ENCODE measurements at places on chromosomes 5 and 9.

- DNase-seq: no peak
Measured at GRCh38 chr5:119816055-119816454, 186.7 kb downstream of the FAM170A start.

DNA sequence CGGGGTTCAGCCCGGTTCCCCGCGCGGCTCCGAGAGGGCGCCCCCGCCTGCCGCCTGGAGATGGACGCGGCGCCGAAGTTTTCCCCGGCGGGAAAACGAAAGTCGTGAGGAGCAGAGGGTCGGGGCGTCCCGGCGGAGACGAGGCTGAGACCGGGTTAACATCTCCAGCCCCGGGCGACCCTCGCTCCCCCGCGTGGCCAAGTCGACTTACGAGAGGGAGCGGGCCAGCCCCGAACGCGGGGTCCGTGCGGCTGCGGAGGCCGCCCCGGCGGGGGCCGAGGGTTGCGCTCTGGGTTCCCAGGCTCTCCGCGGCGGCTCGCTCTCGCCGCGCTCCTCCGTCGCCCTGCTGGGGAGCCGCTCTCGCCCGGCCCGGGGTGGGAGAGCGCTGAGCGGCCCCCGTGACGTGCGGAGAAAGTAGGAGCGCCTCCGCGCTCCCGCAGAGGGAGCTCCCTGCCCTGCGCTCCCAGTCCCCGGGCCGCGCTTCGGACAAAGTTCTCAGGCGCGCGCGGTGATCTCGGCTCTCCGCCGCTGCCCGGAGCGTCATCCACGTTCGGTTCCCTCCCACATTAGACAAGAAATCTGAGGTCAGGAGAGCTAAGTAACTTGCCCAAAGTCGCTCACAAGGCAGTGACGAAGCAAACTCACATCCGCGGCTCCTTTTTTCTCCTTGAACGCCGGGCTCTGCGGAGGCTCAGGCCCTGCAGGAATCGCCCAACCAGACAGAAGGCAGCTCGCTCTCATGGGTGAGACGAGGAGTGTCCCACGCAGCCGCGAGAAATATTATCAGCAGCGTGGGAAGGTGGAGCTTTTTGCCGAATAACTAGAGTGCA is 1.2 kb upstream of the GCNT4 start:
- peak; percentile 80 for DNase-seq

- peak; percentile 77 for DNase-seq
Measured at GRCh38 chr5:172496671-172497371, 42.5 kb upstream of the SH3PXD2B start.

DNA sequence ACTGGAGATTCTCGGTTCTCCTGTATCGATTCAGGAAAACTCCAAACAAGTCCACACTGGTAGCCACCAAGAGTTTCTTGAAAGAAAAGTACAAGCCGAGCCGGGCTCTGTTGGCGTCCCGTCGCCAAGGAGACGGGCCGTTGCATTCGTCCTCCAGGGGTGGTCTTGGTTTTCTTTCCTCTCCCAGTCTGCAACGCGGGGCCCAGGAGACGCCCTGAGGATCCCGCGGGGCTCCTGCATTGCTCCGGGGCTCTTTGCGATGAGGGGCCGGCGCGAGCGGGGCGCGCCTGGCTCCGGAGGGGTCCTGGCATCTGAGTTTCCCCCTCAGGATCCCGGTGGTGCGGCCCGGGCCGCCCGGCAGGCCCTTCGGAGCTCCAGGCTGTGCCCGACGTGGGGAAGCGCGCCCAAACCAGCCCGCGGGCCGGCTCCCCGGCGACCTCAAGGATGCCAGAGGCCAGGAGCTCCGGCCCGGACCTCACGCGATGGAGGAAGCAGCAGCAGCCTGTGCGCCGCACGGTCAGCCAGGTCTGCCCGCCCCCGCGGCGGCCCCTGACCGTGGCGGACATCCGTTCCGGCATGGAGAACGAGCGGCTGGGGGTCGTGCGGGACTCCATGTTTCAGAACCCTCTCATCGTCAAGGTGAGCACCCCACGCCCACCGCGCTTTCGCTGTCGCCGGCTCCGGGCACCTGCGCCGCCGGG is at the start of gene CFAP77:
Gene CFAP77, plus strand, starts transcription at position 384 of the 701 bp plus-strand sequence. Its CDS starts 61 bp downstream, at position 445.
- no peak for DNase-seq

DNA sequence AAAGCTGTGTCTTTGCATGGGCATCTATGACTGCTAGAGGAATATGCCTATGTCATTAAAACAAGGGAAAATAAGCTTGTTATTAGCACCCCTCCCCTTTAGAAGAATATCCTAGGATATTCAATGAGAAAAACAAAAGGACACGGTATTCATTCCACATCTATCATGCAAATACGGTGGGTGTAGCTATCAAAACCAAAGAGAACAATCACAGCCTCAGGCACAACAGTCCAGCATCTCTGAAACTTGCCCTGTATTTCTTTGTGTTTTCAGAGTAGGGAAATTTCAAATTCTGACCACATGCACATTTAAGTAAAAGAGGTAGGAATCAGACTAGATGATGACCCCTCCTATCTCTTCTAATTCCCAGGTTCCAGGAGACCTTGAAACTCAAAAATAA is 209.9 kb downstream of the EFNA5 start:
- DNase-seq: no peak

DNA sequence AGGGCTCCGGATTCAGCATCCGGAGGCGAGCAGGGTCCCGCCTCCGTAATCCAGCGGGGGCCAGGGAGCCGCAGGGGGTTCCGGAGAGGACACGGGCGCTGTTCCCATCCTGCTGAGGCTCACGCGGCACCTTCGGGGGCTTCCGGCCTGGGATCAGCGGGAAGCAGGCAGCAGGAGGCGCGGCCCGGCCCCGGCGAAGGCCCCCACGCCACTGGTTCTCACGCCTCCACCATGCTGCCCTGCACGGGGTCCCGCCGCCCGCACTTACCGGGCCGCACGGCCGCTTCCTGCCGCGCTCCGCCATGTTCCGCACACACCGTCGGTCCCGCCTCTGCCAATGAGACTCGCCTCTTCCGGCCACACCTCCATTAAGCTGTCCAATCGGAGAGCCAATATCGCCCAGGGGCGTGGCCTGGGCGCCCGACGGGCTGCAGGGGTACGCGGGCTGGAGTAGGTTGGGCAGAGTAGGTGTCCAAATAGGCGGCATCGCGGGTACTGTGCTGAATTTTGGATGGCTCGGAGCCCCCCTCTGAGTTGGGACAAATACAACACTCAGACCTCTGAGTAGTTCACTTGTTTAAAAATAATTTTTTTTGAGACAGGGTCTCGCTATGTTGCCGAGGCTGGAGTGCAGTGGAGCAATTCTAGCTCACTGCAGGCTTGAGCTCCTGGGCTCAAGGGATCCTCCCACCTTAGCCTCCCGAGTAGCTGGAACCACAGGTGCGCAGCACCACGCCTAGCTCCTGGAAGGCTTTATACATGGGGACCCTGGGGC is at the start of gene SPOUT1:
Gene SPOUT1, minus strand, starts transcription at position 318 of the 775 bp plus-strand sequence. Its CDS starts 14 bp downstream, at position 304.
- DNase-seq: peak; percentile 95

- DNase-seq: no peak
Measured at GRCh38 chr9:83264315-83264714, 201.4 kb upstream of the RASEF start.

GRCh38 chr5:119330367-119331183 is 25.2 kb upstream of the TNFAIP8 start:
- DNase-seq: no peak

- no peak for DNase-seq
Measured at GRCh38 chr9:97840521-97840920, 12.5 kb upstream of the FOXE1 start.

- no peak for DNase-seq
Measured at GRCh38 chr9:104948277-104948676, 20.3 kb upstream of the ABCA1 start.

DNA sequence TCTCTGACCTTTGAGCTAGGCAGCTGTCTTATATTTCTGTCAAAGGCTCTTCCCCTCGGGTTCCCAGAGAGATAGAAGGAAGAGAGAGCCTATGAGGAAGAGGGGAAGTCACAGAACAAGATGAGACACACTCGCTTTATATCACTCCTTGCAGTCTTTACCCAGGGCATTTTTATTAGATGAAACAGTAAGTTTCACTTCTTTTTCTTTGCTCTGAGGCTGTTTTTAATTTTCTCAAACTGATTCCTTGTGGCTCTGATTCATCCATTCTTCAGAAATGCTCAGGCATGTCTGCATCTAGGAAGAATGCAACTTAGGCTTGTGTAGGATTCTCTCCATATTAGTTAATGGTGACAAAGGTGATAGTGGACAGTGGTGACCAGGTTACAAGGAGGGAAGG is 132.9 kb upstream of the CHD1 start:
- DNase-seq: no peak

DNA sequence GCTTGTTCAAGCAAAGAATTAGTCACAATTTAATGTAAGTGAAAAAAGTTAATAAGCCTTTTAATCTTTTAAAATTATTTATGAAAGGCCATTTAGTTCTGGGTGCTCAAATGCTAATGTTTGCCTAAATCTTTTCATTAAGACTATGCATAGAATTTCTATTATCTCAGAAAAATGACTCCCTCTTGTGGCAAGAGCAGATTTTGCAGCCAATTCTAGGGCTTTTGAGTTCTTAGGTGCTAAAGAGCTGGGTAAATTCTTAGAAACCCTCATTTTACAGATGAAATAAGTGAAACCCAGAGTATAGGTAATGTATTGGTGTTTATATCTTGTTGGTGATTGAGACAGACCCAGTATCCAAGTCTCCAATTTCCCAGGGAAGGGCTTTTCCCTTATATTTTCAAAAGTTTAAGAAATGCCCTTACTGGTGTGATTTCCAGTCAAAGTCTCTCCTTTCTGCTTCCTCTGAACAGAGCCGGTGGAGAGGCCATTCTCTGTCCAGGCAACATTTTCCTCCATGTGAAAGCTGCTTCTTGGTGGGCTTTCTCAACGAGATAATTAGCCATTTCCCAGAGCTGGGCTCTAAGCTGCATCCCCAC is 24.1 kb upstream of the PCSK5 start:
- DNase-seq: no peak

DNA sequence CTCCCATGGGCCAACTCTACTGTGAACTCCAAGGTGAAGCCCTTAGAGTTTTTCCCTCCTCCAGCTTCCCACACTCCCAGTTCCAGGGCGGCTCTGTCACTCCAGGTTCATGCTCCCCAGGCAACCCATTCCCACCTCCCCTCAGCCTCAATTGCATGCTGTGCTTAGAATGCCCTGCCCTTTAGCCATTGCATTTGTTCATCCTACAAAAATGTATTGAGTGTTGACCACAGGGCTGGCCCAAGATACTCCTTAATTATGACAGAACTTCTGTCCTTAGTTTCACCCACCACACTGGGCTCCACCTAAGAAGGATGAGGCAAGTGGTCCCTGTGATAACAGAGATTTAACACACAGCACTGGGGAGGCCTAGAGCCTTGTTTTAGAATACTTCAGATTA is 236.1 kb downstream of the ADAMTSL1 start:
- DNase-seq: no peak

DNA sequence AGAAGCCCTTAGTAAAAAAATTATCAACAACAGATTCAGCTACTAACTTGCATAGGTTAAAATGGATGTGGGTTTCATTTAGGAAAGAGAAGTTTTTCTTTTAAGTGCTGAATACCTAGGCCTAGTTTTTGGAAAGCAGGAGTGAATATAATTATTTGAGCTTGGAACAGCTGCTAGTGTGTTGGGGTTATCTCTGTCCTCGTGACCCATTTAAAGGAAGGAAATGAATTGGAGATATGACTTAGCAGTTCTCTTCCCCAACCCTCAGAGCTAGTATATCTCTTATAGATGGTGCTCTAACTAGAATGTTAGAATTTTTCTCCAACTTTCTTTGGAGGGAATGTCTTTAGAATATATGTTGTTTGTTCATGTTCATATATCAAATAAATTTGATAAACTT is 38.6 kb downstream of the ZNF366 start:
- no peak for DNase-seq

GRCh38 chr5:168607946-168608345 is 28.8 kb upstream of the PANK3 start:
- no peak for DNase-seq

DNA sequence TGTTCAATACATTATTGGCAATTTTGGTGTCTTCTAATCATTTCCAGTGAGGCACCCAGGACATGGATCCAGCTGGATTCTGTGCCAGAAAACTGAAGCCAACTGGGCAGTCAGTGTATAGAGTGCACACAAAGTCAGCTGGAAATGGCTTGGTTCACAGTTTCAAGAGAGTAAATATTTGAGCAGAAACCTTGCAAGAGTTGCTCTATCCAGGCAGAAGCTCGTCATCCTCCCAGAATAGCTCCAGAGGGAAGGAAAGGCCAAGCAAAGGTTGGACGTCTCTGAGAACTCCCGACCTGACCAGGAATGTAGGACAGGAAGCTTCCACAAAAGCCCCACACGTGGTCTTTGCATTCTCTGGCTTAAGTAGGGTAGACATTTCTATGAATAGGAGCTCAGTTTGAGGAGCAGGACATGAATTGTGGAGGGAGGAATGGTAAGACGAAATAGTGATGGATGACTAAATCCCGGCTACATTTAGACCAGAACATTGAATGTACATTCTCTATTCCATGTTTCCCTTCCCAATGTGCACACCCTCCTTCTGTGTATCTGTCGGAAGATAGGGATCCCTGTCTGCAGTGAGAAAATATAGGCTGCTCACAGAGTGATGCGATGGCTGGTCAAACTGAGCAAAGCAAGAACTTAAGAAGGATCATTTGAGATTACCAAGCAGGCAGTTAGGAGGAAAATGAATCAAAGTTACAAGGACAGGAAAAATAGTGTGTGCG is 72.7 kb upstream of the FCN2 start:
- no peak for DNase-seq

- DNase-seq: no peak
Measured at GRCh38 chr9:133114886-133115603, 6.0 kb downstream of the RALGDS start.

DNA sequence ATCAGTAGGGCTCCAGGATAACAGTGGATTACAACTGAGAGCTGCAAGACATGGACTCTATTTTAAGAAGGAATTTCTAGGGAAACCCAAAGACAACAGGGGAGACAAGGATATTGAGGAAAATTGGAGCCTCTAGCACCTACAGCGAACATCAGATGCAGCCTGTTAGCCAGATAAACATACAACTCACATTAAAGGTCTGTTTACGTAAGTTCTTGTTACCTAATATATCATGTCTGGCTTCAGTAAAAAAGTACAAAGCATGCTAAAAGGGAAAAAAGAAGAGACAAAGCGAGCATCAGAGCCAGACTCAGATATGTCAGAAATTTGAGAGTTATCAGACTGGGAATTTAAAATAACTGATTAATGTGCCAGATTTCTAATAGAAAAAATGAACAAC is 17.2 kb downstream of the GNPDA1 start:
- DNase-seq: no peak

DNA sequence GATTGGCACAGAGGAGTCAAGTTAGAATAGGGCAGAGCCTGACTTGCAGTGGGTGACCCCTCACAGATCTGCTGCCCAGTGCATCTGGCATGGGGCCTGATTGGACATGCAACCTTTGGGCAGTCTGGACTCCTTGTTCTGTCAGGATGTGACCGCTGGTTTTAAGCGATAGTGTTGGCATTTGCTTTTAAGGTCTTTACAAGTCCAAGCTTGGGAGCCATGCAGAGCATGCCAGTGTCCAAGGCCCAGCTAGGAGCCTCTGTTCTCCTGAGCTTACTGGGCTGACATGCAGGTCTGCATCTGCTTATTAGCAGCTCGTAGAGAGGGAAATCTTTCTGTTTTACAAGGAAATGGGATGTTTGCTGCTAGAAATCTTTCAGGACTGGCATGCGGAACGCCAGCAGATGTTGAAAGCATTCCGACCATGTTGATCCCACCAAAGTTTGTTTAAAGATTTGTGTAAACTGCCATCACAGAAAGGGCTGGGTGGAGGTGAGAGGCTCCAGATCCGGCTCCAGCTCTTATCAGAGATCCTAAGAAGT is 27.5 kb downstream of the GADD45G start:
- no peak for DNase-seq

- DNase-seq: no peak
Measured at GRCh38 chr5:81762401-81762800, 11.5 kb upstream of the SSBP2 start.

GRCh38 chr5:132059696-132060500 is 557 bp upstream of the IL3 start:
- peak; percentile 63 for DNase-seq
